ENCODE measurements at places on chromosomes 2 and 18.

DNA sequence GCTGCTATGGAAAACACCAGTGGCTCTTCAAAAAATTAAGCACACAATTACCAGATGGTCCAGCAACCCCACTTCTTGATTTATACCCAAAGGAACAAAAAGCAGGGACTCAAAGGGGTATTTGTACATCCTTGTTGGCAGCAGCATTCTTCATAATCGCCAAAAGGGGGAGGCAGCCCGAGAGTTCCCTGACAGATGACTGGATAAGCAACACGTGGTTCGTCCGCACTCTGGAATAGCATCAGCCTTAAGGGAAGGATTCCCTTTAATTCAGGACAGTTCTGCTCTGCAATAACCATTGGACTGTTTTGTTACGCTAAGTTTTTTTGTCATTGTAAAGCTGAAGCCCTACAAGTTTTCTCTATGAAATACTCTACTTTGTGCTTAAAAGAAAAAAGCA, 76.7 kb upstream of the TWIST2 start:
- no peak for DNase-seq

- DNase-seq: peak; percentile 28
These were observed 799.7 kb upstream of the ACVR2A start for GRCh38 chr2:147045113-147045512.

GRCh38 chr18:9918016-9918680, 4.3 kb downstream of the VAPA start:
- peak; percentile 33 for DNase-seq

DNA sequence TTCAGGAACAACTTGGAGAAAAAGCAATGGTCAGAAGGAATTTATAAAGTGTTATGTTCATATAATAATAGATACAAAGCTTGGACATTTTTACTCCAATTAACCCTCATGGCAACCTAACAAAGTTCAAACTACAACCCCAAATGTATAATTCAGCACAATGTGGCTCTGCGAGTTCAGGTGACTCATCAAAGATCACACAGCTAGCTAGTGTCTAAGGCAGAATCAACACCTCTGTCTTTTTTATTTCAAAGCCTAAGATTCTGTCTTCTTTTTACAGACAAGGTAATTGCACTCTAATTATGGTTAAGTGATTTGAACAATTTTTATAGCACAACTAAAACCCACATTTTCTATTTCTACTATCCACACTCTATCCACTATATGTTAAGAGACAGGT, 90.5 kb downstream of the CHST9 start:
- DNase-seq: no peak

DNA sequence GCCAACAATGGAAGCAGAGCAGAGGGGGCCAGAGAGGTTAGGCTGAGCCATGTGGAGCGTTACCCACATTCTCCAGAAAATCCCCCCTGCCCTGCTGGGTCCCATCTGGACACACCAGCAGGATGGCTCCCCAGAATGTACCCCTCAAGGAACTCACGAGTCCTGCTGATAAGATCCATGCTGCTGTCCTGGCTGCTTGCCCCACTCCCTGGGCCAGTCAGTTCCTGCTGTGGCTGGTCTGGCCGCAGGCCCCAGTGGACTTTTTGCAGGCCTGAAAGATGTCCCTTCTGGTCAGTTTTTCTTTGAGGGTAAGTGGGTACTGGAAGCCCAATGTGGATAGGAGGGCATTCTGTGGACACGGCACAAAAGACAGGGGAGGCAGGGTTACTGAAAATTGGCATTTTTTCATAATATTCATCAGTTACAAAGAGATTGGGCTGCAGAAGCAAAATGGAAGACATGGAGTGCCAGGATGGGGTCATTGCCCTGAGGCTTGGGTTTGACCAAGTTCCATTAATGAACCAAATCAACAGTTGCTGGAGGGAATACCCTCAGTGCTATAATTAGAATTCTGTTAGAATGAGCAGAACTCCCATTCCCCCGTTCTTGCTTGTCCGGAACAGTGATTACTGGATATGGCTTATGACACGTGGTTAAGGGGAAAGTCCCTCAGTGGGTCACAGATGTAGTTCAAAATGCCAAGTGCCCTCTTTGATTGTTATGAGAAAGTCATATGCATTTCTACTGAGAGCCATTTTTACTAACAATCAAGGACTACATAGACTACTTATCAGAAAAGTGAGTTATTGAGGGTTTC, 38.7 kb downstream of the SLC4A5 start:
- DNase-seq: no peak

DNA sequence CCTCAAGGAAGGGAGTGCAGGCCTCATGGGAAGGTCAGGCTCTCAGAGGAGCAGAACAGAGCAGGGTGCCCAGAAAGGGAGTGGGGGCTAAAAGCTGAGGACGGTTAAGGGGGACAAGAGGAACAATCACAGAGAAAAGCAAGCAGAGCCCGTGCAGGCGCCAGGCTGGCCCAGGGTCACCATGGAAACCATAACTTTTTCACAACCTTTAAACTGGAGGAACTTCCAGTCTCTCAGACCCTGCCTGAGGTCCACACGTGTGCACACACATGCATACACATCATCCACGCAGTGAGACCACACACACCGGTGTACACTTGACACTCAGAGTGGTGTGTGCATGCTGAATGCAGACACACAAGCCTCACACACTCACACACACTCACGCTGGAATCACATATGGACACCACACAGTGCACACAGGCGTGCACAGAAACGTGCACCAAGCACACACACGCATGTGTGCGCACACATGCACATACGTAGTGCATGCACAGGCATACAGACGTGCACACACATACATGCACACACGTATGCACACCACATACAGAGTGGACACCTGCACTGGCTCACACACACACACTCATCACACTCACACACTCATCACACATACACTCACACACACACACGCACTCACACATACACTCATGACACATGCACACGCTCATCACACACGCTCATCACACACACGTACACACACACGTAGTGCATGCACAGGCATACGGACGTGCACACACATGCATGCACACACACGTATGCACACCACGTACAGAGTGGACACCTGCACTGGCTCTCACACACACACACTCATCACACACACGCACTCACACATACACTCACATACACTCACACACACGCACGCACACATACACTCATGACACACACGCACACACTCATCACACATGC, 37.2 kb upstream of the SNED1 start:
- no peak for DNase-seq

DNA sequence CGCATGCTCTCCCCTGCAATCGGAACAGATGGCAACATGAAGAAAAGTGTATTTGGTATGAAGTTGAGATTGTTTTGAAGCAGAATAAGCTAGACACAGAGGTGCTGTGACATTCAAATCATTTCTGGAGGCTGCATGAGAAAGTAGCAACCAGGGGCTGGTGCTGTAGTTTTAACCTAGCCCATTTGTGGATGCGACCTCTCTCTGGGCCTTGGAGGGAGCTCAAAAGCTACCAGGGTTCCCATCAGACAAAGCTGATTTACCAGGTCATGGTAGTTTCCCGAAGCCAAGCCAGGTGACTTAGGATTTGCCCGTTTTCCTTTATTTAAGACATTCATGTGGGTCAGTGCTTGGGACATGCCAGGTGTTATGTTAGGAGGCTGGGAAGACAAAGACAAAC, 77.5 kb downstream of the CIB4 start:
- DNase-seq: no peak

GRCh38 chr2:29449499-29449898, 334.3 kb downstream of the CLIP4 start:
- no peak for DNase-seq

DNA sequence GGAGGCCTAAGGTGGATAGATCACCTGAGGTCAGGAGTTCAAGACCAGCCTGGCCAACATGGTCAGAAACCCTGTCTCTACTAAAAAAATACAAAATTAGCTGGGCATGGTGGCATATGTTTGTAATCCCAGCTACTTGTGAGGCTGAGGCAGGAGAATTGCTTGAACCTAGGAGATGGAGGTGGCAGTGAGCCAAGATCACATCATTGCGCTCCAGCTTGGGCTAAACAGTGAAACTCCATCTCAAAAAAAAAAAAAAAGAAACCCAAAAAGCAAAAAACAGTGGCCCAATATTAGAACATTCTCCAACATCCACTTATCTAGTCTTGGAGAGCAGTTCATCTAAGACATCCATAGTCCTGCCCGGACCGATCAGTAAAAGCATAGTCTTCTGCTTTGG, 260.4 kb downstream of the MREG start:
- no peak for DNase-seq

DNA sequence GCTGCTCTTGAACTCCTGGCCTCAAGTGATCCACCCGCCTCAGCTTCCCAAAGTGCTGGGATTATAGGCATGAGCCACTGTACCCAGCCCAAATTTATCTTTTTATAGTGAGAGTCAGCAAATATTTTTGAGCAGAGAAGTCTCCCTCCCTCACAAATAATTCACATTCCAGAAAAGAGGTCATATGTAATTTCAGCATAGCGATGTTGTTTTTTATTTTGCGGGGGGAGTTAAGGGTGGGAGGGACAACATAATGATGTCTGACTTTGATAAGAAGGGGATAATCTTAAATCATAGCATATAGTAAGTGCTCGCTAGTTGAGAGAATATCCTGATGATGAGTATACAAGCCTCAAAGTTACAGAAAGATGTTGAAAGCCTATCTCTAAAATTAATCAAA, 1090.2 kb upstream of the ACVR2A start:
- no peak for DNase-seq

GRCh38 chr2:20578895-20579825, 71.7 kb downstream of the HS1BP3 start:
- peak; percentile 97 for DNase-seq

DNA sequence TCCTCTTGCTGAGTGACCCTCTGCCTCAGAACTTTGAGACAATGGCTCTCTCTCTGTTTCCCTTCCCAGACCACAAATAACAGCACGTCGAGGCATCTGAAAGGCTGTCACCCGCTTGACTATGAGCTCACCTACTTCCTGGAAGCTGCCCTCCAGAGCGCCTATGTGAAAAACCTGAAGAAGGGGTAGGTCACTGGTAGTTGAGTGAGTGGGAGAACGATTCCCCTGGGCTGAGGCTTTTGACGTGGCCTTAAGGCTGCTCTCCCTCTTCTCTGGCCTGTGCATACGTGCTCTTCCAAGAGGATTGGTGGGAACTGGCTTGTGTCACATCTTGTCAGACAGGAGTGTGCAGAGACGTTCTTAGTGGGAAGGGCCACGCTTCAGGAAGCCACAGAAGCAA, 63.1 kb upstream of the MCFD2 start:
- no peak for DNase-seq

DNA sequence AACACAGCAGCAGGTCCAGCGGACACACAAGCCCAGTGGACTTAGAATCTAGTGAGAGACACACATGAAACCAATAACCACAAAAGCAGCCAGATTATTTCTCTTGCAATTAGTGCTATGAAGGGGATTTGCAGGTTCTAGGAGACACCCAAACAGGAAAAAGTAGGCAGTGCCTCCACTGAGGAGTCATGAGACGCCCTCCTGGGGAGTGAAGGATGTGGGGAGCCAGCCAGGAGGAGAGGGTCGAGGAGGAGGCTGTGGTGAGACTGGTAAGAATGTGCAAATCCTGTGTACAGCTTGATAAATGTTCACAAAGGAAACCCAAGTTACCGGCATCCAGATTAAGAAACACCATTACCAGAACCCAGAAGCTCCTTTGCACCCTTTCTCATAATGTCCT, 2.7 kb upstream of the CAPN13 start:
- no peak for DNase-seq

GRCh38 chr18:37662546-37663339, 97.1 kb upstream of the CELF4 start:
- DNase-seq: no peak

GRCh38 chr2:12251749-12252148, 465.0 kb upstream of the TRIB2 start:
- DNase-seq: no peak

GRCh38 chr2:121017396-121017795, 267.6 kb downstream of the TFCP2L1 start:
- DNase-seq: no peak

GRCh38 chr2:174752403-174753037, 11.8 kb downstream of the CHRNA1 start:
- DNase-seq: no peak

DNA sequence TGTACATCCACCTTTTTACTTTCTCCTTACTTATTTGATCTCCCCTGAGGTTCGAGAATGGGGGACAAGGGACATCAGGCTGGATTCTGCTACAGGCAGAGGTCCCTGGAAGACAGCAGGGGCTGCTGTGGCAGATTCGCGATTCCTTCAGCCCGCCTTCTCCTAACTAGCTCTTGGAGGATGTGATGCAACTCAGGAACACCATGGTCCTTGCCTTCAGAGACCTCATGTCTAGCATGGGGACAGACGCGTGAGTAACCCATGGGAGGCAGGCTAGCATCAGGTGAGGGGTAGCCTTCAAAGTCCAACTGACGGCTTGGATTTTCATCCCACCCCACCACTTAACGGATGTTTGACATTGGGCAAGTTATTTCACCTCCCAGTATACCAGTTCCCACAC, 869 bp upstream of the TCF23 start:
- no peak for DNase-seq

DNA sequence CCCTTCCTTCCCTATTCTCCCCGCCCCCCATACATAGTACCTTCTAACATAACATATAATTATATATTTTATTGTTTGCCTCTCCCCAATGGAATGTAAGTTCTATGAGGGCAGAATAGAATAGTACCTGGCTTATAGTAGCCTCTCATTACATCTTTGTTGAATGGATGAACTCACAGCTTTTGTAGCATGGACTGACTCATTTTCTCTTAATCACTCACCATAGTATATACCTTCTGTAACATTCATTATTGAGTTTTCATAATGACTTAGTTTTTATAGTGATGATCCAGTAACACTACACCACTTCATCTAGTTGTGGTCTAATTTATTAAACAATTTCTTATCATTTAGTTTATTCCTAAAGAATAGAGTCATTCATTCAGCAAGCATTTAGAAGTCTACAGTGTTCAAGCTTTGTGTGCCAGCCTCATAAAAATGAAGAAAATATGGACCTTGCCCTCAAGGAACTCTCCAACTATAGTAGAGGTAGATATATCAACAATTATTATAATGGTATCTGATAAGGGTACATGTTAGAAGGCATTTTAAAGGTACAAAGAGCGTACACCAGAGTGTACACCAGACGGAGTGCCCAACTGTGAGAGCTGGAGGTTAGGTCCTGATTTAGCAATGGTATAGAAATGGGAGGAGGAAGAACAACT, 31.1 kb downstream of the NCOA1 start:
- DNase-seq: no peak

- no peak for DNase-seq
These were observed 3.8 kb downstream of the LBH start for GRCh38 chr2:30235008-30235655.
